Suprapubic skin (tissue), 4 donors: ENCODE measurements at places on chromosomes 3 and 15.

GRCh38 chr15:41494190-41494921 lies 682 bp downstream of the ITPKA start:
- no peak for DNase-seq

GRCh38 chr15:88345962-88346361 lies 89.4 kb upstream of the NTRK3 start:
- DNase-seq = no peak

- DNase-seq = no peak
These were observed 21.9 kb downstream of the SLCO2A1 start for GRCh38 chr3:134007819-134008218.

DNA sequence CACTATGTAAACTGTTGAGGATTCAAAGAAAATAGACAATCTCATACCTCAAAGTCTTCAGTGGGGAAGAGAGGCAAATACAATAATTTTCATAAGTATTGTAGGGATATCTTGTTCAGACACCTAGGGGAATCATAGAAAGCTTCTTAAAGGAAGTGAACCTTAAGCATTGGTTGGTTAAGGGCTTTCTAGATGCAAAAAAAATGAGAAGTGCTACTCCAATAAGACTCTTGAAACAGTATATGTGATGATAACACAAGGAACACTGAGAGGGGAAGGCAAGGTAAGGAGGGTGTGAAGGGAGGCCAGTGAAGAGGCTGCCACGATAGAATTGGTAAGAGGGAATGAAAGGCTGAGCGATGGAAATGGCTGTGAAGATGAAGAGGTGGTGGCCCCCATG lies 104.1 kb downstream of the TPRG1 start:
- no peak for DNase-seq

DNA sequence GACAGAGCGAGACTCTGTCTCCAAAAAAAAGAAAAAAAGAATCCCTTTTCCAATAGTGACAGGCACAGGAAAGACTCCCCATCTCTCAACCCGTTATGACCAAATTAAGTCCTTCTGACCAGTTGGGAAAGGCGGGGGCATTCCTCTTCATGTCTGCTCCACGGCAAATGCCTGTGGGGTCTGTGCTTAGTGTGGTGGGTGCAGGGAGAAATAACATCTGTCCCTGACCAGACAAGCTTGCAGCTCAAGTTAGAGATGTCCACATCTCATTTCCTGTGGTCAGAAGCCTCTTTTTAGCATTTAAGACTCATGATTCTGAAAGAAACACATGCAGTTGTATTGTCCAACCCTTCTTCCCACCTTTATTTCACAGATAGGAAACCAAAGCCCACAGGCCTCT lies 16.2 kb downstream of the PLA1A start:
- DNase-seq = no peak

- no peak for DNase-seq
These were observed 353.0 kb downstream of the MAGI1 start for GRCh38 chr3:65685621-65686235.

DNA sequence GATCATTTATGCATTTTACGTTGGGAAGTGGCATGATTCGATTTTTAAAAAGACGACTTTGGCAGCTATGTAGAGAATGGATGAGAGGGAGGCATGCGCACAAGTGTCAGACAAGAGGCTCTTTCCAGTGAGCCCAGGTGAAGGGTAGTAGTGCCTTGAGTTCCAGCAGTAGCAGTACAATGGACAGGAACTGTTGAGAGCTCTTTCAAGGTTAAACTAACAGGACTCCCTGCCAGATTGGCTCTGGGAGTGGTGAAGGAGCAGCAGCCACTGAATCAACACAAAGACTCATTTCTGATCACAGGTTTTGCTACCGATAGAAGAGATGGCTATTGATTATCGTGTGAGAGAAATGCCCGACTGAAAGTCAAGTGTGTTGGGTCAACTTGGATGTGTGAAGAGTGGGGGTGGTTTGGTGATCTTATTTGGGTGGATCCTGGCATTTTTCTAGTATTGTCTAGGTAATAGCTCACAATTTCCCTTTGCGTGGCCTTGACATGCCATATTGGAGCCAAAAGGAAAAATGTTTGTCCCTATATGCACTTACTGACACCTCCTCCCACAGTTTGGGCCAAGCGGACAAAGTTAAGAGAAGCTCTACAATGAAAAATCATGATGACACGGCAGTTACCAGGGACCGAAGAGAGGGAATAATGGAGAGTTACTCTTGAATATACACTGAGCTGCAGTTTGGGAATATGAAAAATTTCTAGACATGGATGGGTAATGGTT lies 81.6 kb upstream of the MDFIC2 start:
- no peak for DNase-seq

DNA sequence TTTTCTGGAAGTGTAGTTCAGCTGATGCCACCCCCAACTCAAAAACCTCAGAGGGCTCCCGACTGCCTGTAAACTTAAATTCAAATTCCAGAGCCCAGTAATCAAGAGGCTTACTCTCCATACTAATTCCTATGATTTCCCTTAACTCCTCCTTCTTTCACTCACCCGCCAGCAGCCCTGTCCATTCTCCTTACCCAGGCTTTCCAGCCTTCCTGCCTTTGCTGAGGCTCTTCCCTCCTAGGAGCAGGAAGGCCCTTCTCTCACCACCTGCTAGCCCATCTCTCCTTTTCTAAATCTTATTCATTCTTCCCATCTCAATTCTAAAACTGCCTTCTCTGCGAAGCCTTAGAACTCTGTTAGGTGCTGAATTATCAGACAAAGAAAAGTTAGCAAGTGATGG lies 30.4 kb downstream of the RORA start:
- no peak for DNase-seq

DNA sequence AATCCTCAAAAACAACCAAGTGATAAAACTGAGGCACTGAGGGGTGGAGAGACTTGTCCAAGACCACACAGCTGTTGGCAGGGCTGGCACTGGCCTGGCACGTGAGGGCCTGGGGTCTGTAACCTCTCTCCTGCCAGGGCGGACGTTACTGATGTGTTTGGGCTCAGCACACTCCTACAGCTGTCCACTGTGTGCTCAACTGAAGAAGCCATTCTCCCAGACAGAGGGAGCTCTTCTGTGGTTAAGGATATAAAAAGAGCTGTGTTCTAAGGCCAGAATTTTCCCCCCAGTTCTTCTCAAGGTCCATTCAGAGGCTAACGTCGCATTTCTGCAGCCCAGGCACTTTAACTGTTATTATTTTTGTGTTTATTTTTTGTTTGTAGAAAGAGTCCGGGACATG lies 429.0 kb upstream of the ATP11B start:
- DNase-seq = no peak

DNA sequence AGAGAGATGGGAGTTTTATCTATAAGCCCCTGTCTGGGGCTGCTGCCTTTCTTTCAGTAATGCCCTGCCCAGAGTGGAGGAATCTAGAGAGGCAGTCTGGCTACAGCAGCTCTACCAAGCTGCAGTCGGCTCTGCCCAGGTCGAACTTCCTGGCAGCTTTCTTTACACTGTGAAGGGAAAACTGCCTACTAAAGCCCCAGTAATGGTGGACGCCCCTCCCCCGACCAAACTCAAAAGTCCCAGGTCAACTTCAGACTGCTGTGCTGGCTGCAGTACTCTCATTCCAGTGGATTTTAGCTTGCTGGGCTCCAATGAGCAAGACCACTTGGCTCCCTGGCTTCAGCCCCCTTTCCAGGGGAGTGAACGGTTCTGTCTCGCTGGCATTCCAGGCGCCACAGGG lies 65.9 kb upstream of the RARB start:
- no peak for DNase-seq

- no peak for DNase-seq
These were observed 941.5 kb downstream of the FHIT start for GRCh38 chr3:60309539-60310268.
